ENCODE measurements at places on chromosomes 5 and 9.

- peaks cover 10% of the 10 kb centered on the region for H3K4me1 ChIP-seq
- no peak overlapping the region for H3K27ac ChIP-seq
Observed at GRCh38 chr5:16733331-16734006, 116.7 kb upstream of the RETREG1 start.

DNA sequence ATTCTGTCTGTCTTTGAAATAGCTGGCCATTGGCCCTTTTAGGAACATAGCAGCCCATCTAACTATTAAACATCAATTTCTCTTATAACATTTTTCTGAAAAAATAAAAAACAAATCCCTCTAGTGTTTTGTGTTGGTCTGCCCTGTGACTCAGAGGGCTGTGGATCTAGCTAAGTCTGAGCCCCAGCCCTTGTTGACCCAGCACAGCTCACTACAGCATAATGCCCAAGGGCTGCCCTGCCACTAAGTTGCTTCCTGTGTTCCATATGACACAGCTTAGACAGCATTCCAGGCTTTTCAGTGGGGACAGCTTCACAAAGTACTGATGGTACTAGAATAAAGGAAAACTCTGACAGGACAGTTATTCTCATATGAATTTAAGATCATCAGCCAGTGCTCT is 136.0 kb downstream of the SCAMP1 start:
- no peak for DNase-seq
- no peak overlapping the region for H3K4me3 ChIP-seq
- H3K36me3 ChIP-seq, result no peaks in the 10 kb centered on the region
- H3K4me1 ChIP-seq, result peaks cover 9% of the 10 kb centered on the region

DNA sequence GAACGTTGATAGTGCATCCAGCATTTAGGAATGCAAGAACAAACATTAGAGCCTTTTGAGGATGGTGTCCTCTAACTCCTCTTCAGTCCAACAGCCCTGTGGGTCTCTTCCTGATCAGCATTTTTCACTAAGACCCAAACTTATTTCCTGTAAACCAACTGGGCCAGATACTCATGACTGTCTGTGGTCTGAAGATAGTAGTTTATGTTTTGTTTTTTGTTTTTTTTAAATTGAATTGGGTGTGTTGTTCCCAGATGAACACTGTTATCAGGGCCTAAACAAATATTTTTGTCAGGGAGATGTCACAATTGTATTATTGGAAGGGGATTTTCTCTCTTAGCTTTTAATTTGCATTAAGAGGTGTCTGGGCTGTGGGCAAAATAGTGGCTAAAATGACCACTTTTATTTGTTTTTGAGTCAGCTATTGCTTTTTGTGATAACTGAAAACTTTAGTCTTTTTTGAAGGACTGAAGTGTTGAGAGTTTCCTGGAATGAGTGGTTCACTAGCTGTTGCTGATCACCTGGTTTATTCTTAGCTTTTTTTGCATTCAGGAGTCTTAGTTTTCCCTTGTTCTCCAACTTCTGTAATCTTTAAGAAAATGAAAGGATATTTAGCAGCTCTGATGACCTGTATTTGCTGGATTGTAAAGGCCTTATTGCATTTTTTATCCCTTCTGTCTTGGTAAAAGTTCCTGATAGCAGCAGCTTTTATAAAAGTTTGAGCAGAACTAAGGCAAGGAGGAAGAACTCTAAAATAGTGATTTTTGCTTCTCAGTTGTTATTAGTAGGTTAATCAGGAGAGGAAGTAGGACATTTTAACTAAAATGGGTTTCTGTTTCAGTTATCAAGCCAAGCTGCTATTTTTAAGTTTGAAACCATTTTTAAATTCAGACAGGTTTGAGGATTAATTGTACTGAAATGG is 5.5 kb downstream of the MAN2A1 start:
- DNase-seq, result no peak
- no peak overlapping the region for H3K27ac ChIP-seq
- no peaks in the 10 kb centered on the region for H3K36me3 ChIP-seq
- no peak overlapping the region for H3K4me3 ChIP-seq
- peaks cover 6% of the 10 kb centered on the region for H3K4me1 ChIP-seq

GRCh38 chr9:90803860-90804593 is 2.4 kb downstream of the SYK start:
- H3K36me3 ChIP-seq, result no peaks in the 10 kb centered on the region
- DNase-seq, result no peak
- H3K4me1 ChIP-seq, result no peaks in the 10 kb centered on the region
- no peaks in the 10 kb centered on the region for H3K27me3 ChIP-seq
- no peak overlapping the region for H3K4me3 ChIP-seq
- no peak overlapping the region for H3K27ac ChIP-seq

DNA sequence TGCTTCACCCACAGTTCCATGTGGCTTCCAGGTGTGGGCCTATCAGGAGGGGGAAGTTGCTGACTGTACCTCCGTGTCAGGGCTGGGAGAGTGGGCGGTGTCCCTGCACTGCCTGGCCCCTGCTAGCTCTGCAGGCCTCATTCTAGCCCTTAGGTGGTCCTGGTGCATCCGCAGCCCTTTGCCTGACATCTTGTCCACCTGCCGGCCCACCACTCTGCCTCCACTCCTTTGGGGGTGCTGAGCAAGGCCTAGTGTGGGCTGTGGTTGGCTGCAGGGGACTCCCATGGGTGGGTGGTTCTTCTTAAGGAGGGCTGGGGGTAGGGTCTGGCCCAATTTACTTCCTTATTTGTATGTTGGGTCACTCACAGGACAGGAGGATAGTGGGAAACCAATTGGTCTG is 66.9 kb downstream of the HSPA4 start:
- H3K27me3 ChIP-seq, result no peaks in the 10 kb centered on the region
- DNase-seq, result no peak
- H3K4me1 ChIP-seq, result no peaks in the 10 kb centered on the region
- no peak overlapping the region for H3K27ac ChIP-seq

DNA sequence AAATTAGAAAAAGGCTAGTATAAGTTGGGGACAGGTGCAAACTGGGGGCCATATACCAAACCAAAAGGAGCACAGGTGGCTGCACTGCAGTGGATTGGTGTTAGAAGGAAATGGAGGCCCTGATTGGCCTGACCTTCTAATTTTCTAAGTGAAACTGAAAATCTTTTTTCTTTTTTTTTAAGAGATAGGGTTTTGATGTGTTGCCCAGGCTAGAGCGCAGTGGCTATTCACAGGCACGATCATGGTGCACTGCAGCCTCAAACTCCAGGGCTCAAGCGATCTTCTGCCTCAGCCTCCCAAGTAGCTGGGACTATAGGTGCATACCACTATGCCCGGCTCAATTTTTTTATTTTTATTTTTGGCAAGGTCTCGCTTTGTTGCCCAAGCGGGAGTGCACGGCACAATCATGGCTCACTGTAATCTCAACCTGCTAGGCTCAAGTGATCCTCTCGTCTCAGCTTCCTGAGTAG is 9.8 kb upstream of the CCDC69 start:
- no peaks in the 10 kb centered on the region for H3K36me3 ChIP-seq
- no peak for DNase-seq
- H3K4me3 ChIP-seq, result no peak overlapping the region
- no peaks in the 10 kb centered on the region for H3K4me1 ChIP-seq
- no peak overlapping the region for H3K27ac ChIP-seq

- no peak overlapping the region for H3K4me3 ChIP-seq
- H3K36me3 ChIP-seq, result no peaks in the 10 kb centered on the region
- H3K4me1 ChIP-seq, result 0 out of 2 replicates have a peak, but pooled peaks cover 2% of the 10 kb centered on the region
- no peak overlapping the region for H3K27ac ChIP-seq
- H3K27me3 ChIP-seq, result no peaks in the 10 kb centered on the region
Observed at GRCh38 chr5:179696603-179697002, 2.2 kb upstream of the CANX start.

DNA sequence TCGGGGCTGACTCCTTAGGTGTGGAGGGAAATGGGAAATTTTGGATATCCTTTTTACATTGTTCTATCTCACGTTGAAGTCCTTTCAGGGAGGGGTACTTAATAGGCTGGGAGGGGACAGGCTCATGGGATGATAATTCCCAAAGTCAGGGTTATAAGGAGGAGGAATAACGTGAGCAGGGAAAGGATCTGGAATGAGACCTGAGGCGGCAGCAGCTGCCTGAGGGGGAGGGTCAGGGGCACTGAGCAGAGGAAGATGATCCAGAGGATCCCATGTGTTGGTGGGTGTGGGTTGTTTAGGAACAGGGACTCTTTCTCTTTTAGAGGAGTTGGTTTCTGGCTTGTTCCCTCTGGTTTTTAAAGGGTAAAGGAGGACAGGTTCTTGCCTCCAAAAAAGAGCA is 18.7 kb downstream of the IFT74 start:
- no peaks in the 10 kb centered on the region for H3K4me1 ChIP-seq
- no peaks in the 10 kb centered on the region for H3K27me3 ChIP-seq
- H3K27ac ChIP-seq, result no peak overlapping the region
- no peak for DNase-seq
- no peak overlapping the region for H3K4me3 ChIP-seq

- no peak overlapping the region for H3K4me3 ChIP-seq
- H3K4me1 ChIP-seq, result 0 out of 2 replicates have a peak, but pooled peaks cover 1% of the 10 kb centered on the region
- no peaks in the 10 kb centered on the region for H3K27me3 ChIP-seq
- peak; percentile 13 for DNase-seq
- no peak overlapping the region for H3K27ac ChIP-seq
Observed at GRCh38 chr9:36049408-36049807, 12.7 kb downstream of the RECK start.

DNA sequence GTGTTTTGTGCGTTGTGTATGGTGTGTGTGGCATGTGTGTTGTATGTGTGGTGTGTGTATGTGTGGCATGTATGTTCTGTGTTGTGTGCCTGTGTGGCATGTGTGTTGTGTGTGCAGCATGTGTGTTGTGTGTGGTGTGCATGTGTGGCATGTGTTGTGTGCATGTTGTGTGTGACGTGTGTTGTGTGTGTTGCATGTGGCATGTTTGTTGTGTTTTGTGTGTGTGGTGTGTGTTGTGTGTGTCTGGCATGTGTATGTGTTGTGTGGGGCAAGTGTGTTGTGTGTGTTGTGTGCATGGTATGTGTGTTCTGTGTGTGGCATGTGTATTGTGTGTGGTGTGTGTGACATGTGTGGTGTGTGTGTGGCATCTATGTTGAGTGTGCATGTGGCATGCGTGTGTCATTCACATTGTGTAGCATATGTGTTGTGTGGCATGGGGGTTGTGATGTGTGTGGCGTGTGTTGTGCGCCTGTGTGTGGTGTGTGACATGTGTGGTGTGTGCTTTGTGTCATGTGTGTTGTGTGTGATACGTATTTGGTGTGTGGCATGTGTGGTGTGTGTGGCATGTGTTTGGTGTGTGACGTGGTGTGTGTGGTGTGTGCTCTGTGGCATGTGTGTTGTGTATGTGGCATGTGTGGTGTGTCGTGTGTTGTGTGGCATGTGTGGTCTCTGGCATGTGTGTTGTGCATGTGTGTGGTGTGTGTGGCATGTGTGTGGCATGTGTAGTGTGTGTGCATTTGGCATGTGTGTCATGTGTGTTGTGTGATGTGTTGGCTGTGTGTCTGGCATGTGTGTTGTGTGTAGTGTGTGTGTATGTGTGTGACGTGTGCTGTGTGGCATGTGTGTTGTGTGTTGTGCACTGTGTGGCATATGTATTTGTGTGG is 46.6 kb upstream of the IRX4 start:
- no peak overlapping the region for H3K27ac ChIP-seq
- H3K27me3 ChIP-seq, result no peaks in the 10 kb centered on the region
- H3K36me3 ChIP-seq, result no peaks in the 10 kb centered on the region
- peaks cover 3% of the 10 kb centered on the region for H3K4me1 ChIP-seq
- no peak for DNase-seq

GRCh38 chr5:81171769-81172168 is 61.4 kb upstream of the CKMT2 start:
- no peak overlapping the region for H3K4me3 ChIP-seq
- H3K4me1 ChIP-seq, result no peaks in the 10 kb centered on the region
- no peaks in the 10 kb centered on the region for H3K36me3 ChIP-seq
- no peak overlapping the region for H3K27ac ChIP-seq
- H3K27me3 ChIP-seq, result no peaks in the 10 kb centered on the region

DNA sequence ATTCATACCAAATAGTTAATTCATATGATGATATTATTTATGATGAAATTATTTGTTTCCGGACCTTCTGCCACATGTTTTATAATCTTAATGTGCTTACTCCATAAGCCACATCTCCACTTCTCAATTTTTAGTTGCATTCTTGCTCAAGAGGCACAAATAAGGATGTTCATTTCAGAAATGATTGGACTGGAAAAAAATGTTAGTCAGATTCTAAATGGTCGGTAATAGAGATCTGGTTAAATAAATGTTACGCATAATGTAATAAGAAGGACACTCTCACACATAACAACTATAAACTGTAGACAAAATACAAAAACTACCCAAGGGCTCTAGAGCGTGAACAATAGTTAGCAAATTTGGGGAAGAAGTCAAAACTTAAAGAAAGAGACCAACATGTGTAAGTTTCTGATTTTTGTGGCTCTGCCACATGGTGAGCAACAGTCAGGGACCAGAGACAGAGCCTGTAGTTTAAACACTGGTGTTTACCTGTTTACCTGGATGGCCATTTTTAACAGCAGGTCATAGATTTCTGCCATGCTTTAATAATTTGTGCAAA is 554.3 kb upstream of the CLINT1 start:
- no peak for DNase-seq
- no peak overlapping the region for H3K27ac ChIP-seq
- no peak overlapping the region for H3K4me3 ChIP-seq

DNA sequence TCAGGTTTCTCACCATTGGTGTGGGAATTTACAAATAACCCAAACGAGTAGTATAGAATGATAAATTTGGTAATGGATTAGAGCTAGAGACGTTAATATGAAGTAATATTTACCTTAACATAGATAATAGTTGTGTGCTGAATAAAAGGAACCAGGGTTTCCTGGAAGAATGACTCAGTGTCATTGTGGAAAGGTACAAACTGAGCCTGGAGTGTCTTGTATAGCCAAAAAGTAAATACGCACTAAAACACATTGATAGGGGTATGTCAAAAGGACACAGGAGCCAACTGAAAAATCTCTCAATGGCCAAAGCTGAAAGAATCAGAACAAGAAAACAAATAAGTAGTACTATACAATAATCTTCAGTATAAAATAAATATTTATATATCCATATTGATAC is 363.5 kb downstream of the SLCO4C1 start:
- H3K27ac ChIP-seq, result no peak overlapping the region
- H3K36me3 ChIP-seq, result no peaks in the 10 kb centered on the region
- H3K4me3 ChIP-seq, result no peak overlapping the region
- DNase-seq, result no peak
- no peaks in the 10 kb centered on the region for H3K4me1 ChIP-seq
- no peaks in the 10 kb centered on the region for H3K27me3 ChIP-seq

DNA sequence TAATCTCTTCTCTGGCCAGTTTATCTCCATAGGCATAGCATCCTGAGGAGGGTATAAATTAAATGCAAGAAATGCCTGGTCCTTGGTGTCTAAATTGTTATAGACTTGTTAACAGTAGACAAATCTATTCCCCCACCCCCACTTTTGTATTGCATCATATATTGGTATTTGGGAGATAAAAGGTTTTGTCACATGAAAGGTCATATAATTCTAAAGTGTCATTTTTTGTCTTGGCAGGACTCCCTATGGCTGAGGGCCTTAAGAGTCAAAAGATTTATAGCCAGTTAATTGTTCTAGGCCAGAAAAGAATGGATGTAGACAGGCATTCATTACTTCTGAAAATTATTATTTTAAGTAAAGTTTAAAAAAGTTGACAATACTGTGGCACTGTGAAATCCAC is 90.3 kb upstream of the MOCS2 start:
- H3K4me3 ChIP-seq, result no peak overlapping the region
- no peaks in the 10 kb centered on the region for H3K36me3 ChIP-seq
- no peaks in the 10 kb centered on the region for H3K27me3 ChIP-seq
- no peak overlapping the region for H3K27ac ChIP-seq
- H3K4me1 ChIP-seq, result no peaks in the 10 kb centered on the region
- DNase-seq, result no peak

- no peak for DNase-seq
- H3K27ac ChIP-seq, result no peak overlapping the region
- no peaks in the 10 kb centered on the region for H3K27me3 ChIP-seq
- H3K4me3 ChIP-seq, result no peak overlapping the region
Observed at GRCh38 chr9:124754289-124754688, 16.8 kb downstream of the NR6A1 start.
